ENCODE measurements at places on chromosomes 2 and 18. TPM values are rescaled to one million over a fixed set of nuclear protein-coding genes. Genes with fewer than 3 reads are reported as not detected.

DNA sequence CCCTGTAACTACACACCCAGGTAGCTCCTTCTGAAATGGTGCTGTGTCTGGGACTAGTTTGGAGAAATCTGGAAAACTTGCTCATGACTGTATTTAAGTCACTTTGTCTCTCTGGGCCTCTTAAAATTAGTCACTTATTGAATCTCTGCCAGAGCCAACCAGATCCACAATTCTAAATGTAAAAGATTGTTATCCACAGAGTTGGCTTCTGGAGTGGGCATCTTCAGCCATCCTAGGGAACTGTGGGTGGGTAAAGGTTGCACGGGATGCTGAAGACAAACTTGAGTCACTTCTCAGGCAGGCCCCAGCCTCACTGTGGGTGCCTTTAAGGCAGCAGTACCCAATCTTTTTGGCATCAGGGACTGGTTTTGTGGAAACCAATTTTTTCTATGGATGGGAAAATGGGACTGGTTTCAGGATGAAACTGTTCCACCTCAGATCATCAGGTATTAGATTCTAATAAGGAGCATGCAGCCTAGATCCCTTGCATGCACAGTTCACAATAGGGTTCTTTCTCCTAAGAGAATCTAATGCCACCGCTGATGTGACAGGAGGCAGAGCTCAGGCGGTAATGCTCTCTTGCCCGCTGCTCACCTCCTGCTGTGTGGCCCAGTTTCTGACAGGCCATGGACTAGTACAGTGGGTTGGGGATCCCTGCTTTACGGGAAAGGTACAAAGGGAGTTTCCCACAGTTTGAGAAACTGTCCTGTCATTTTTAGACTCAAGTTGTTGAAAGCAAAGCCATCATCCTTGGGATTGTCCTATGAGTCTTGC is 98.3 kb upstream of the SPRED2 start:
- DNase-seq, result no peak

DNA sequence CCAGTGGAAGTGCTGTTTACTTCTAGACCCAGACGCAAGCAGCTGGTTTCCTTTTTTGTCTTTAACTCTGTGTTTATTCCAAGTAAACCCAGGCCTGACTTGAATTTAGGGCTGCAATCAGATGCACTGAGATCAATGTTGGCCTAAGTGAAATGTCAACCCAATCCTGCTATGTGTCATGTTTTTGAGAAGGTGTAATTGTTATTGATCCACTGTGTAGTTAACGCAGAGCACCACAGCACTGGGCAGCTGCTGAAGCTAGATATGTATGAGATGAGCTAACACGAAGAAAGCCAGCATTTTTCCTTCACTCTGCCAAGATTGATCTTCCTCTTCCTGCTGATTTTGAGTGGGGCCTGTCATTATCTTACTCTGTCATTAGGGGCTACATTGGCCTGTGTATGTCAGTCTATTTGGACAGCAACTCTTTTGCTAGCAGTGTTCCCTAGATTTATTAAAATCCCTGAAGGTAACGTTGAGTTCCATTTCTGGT is 18.9 kb upstream of the DLX1 start:
- no peak for DNase-seq

GRCh38 chr2:210459880-210460279 is 16.7 kb downstream of the LANCL1 start:
- DNase-seq, result no peak

- no peak for DNase-seq
Measured at GRCh38 chr2:164473021-164473420, 148.3 kb downstream of the GRB14 start.

DNA sequence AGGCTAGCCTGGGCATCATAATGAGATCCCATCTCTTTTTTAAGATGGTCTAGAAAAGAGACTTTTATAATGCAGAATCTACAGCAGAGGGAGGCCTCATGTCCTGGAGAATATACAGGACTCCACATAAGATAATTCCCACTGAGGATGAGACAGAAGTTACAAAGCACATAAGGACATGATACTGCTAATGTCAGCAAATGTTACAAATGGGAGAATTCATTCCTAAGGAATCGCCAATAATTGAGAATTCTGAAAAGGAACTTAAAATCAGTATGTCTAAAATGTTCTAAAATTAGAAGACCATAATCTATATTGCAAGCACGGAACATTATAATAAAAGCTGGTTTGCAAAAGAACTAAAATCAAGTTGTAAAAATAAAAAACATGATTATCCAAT is 131.6 kb upstream of the PKDCC start:
- DNase-seq, result no peak

GRCh38 chr2:174606336-174606735 is 8.7 kb upstream of the WIPF1 start:
- DNase-seq, result peak; percentile 48

DNA sequence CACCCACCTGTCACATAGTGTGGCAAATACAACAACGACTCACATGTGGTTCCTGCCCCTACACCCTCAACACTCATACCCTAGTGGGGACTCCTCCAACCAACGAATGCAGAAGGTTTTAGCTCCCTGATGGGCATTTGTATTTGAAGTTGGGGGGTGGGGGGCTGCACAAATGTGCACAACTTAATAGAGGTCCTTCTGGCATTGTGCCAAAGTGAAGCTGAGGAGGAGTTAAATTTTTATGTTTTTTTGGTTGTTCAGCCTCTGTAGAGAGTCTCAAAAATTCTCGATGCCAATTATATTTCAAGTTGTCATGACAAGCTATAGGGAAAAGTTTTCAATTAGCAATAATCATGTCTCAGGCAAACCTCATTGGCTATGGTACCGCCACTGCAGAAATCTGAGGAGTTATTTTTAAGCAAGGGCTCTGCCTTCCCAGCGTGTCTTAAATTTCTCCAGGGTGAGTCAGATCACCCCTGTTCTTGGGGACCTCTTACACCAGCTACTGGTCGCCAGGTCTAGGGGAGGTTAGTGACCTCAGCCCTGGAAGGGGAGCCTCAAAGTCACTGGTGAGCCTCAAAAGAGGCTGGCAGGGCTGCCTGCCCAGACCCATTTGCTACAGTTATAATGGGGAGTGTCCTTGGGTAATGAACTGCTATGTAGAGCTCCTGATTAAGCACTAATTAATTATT is 102.7 kb upstream of the TAF1B start:
- DNase-seq, result no peak

GRCh38 chr2:168934826-168935225 is 33.7 kb downstream of the G6PC2 start:
- DNase-seq, result no peak

DNA sequence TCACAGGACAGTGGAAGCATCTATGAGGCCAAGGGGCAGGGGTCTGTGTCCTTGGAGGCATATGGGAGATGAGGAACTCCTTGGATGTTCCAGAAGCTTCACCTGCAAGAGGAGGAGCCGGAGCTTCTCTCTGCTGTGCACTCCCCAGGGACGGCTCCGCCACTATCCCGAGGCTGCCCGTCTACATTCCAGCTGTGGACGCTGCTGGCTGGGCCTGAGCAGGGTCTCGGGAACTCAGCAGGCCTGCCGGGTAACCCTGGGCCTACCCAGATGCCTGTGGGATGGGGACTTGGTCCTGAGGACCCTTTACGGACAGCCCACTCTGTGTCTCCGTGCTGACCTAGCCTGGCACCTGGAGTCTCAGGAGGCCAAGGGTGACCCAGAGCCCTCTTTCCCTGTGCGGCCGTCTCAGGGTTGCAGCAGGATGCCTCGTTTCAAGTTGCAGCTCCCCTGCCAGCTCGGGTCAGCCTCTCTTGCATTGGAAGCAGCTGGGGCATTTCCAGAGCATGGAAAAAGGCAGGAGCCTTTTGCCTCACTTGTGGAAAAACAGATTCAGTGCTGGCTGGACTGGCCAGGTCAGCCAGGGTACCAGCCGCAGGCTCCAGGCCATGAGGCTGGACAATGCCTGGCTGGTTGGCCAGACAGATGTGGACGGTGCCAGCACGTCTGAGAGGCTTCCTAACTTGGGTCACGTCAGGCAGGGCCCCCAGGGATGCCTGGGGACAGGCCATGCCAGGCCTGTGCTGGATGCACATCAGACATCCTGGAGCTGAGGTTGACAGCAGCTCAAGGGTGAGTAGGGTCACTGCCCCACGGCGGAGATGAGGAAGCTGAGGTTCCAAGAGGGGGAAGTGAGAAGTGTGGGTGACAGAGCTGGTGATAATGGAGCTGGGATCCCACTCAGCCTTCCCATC is 41.5 kb downstream of the SCTR start:
- no peak for DNase-seq

DNA sequence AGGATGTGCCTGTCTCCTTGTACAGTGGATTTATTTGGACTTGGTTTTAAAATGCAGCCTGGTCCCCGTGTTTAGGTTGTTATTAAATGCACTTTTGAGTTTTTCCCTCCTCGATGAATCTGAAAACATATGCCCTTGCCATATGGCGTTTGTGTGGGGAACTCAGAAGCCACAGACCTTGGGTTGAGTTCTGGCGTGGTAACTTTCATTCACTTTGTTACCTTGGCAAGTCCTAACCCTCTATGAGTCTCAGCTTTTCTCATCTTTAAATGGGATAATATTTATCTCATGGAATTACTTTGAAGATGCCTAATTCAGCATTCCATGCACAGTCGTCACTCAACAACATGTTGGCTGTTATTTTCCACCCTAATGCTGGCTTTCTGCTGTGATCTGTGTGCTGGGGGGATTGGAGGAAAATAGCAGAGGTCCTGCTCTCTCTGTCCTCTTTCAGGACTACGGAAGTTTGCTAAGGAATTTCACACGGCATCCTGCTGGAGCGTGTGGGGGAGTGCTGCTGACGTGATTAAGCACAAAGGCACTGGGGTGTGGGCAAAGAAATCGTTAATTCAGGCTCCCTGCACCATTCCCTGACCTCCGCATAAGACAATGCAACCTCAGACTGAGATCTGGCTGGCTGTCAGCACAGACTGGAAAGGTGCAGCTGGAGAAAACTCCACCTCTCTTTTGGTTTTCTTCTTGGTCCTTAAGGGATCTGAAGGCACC is 61.7 kb downstream of the LDLRAD4 start:
- no peak for DNase-seq

GRCh38 chr2:19274439-19274838 is 84.0 kb downstream of the OSR1 start:
- DNase-seq, result no peak

DNA sequence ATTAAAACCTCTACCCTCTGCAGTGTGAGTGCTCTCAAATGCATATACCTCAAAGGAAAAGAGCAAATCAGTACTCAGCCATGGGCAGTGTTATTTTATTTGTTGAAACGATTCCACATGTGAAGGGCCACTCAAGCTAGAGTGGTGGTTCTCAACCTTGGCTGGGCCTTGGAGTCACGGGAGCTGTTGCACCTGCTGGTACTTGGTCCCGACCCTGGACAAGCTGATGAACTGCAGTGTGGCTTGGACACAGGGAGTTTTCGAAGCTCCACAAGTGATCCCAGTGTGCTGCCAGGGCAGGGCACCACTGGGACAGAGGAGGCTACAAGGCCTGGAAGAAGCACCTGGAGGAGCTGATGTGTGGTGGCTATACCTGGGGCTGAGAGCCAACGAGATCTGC is 19.7 kb downstream of the GNLY start:
- DNase-seq, result no peak

GRCh38 chr2:180195847-180196246 is 188.8 kb upstream of the CWC22 start:
- no peak for DNase-seq

DNA sequence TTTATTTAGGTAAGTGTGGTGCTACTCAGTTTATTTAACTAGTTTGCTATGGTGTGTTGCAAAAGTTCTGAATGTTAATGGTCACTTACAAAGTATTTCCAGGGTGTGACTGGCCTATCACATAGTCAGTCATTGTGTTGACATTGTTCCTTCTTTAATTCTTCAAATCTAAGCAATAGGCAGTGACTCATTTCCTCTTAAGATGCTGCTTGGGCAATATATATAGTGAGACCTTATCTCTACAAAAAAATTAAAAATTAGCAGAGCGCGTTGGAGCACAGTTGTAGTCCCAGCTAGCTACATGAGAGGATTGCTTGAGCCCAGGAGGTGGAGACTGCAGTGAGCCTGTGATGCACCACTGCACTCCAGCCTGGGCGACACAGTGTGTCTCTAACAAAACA is 5.8 kb upstream of the CCDC88A start:
- DNase-seq, result no peak

GRCh38 chr2:232584238-232584637 is 33.7 kb downstream of the EIF4E2 start:
- no peak for DNase-seq

GRCh38 chr2:13158466-13158865 is 441.7 kb downstream of the TRIB2 start:
- DNase-seq, result no peak

- no peak for DNase-seq
Measured at GRCh38 chr2:138094031-138094430, 129.8 kb downstream of the HNMT start.

- DNase-seq, result peak; percentile 78
Measured at GRCh38 chr2:143034292-143035074, 94.7 kb upstream of the ARHGAP15 start.

DNA sequence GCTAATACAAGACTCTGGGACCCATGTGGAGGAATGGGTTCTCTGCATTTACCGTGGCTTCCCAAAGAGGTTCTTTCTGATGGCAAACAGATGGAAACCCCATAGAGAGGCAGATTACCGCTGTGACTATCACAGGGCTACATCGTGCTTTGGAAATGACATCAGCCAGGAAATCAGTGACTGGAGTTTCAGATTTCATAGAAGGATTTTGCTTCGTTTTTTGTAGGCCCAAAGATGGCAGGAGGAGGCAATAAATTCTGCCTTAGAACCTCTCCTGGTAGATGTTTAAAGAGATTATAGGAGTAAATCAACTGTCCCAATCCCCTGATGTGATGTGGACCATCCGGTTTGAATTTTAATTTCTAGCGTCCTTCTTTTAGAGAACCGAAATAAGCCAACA is 214.1 kb downstream of the AGPS start:
- no peak for DNase-seq

GRCh38 chr2:37427241-37427640 is 82.8 kb downstream of the QPCT start:
- DNase-seq, result no peak

- DNase-seq, result no peak
Measured at GRCh38 chr2:232231554-232231953, 147.0 kb upstream of the ALPP start.

- DNase-seq, result no peak
Measured at GRCh38 chr2:170493426-170494097, 221.6 kb upstream of the SP5 start.

GRCh38 chr2:159606287-159606686 is 10.1 kb downstream of the BAZ2B start:
- no peak for DNase-seq

DNA sequence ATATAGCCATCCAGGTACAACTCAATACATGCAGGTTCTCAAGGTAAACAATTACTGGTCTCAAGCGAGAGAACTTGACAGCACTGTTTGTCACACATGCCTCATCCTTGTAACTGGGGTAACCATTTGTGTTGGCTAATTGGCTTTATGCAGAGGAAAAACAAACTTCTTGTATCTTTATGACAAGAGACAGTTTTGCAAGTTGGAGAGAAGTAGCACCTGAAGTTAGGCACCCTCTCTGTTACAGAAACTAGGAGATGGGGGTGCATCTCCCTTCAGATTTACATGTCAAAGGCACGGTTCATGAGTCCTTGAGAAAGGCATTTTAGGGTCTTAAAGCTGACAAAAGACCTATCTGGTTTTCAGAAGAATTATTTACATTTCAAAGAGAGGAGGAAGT is 241.7 kb downstream of the CD226 start:
- DNase-seq, result no peak

Gene GULP1
- not detected for total RNA-seq

Gene ANKAR
- 4.8 TPM for total RNA-seq

Gene ABCB11
- total RNA-seq, result 0.03 TPM

Gene CPO
- not detected for total RNA-seq

Gene GNAL
- total RNA-seq, result not detected

Gene CYP27C1
- not detected for total RNA-seq

Gene SERPINB10
- total RNA-seq, result not detected

Gene ZNF521
- not detected for total RNA-seq

Gene CCDC102B
- total RNA-seq, result 0.95 TPM

Gene AMER3
- not detected for total RNA-seq

Data from activated CD8-positive, alpha-beta T cell treated with anti-CD3 and anti-CD28 coated beads, Interleukin-2, amount 10 ng/mL, durations not matched to agents 7 days and 5 days (primary cell).